H54 (cell line): ENCODE measurements at places on chromosomes 4 and X.
A peak's percentile ranks its signal among the peaks of the same experiment; 100 is the strongest.

DNA sequence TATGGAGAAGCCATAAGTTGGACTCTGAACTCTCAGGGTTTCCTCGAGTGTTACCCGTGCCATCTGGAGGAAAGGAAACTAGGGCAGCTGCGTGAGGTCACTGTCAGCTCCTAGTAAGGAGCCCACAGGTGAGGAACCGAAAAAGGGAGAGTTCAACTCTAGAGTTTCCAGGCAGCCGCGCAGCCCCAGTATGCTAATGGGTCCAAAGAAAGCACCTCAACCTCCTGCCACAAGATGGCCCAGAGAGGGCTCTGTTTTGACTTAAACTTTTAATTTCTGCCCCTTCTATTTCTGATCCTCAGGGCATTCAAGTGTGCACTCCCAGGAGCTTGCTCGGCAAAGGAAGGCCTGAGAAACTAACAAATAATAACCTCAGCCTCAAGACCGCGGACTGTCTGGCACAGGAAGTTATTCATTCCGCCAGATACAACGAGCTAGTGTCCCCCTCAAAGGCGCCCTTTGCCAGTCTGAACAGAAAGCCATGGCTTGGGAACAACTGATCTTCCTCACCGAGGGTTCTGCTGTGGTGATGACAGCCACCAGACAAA, 13.9 kb downstream of the SCARB2 start:
- no peak for DNase-seq

DNA sequence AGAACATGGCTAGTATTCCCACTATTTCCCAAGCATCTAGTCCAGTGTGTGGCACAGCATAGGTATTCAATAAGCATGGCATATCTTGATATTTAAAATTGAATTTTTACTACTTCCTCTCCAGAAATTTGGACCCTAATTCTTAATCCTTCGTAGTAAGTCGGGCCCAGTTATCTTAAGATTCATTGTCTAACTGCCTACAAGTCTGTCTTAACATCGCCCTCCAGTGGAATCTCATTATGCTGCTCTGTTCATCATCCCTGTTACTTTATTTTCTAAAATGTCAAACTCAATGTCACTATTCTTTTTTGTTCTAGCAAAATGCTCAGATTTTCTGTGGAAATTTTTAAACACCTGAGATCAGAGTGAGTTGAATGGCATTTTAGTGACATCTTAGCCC, 606.2 kb downstream of the KLHL13 start:
- DNase-seq = no peak

DNA sequence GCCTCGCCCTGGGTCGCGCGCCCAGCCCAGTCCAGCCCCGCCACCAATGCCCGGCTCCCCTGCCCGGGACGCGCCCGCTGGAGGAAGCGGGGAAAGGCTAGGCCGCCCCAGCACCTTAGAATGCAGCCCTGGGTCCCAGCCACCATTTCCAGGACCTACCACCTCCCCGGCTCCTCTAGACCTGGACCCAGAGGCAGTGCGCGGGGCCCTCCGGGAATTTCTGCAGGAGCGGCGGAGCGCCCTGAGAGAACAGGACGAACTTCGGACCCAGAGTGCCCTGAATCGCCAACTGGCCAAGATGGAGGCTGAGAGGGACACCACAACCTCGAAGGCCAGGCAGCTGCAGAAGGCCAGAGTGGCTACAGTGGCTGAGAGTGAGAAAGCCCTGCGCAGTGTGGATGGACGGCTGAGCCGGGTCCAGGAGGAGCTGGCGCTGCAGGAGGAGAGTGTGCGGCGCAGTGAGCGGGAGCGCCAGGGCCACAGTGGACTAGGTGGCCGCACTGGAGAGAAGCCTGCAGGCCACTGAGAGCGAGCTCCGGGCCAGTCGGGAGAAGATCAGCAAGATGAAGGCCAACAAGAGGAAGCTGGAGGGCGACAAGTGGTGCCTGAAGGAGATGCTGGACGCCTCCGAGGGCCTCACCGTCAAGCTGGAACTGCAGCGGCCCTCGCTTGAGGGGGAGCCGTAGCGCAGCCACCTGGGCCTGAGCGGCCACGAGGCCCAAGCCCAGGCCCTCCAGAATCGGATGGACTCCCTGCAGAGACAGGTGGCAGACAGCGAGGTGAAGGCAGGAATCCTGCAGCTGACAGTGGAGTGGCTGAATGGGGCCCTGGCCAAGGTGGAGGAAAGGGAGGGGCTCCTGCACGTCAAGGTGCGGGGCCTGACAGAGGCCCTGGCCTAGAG, 15.5 kb downstream of the SMIM10L2A start:
- no peak for DNase-seq

DNA sequence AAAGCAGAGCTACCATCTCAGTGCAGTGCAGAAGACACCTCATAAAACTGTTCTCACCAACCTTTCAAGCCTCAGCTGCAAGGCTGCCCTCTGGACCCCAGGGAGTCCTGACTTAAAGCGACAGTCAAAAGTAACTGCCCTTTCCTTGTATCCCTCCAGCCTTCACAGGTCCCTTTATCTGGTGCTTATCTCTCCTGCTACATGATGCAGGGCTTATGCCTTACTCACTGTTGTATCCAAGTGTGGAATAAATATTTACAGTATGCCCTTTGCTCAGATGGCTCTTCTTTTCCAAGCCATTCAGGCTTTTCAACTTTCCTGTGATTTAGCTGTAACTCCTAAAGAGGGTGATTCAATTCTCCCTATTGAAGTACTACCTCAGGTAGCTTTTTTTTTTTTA, 92.6 kb downstream of the KDR start:
- DNase-seq = no peak

DNA sequence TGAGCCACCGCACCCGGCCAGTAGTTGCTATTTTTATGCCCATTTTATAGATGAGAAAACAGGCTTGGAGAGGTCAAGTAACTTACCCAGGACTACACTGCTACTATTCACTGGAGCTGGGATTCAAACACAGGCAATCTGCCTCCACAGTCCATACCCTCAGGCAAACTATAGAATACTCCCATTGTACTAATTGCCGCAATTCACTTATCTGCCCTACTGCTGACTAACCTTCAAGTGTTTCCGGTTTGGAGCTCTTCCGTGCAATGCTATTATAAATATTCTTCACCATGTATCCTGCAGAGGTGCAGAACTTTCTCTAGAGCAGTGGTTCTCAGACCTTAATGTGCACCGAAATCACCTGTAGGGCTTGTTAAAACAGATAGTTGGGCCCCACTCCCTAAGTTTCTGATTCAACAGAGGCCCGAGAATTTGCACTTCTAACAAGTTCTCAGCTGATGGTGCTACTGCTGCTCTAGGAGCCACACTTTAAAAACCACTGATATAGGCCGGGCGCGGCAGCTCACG, 1.9 kb upstream of the G3BP2 start:
- no peak for DNase-seq

DNA sequence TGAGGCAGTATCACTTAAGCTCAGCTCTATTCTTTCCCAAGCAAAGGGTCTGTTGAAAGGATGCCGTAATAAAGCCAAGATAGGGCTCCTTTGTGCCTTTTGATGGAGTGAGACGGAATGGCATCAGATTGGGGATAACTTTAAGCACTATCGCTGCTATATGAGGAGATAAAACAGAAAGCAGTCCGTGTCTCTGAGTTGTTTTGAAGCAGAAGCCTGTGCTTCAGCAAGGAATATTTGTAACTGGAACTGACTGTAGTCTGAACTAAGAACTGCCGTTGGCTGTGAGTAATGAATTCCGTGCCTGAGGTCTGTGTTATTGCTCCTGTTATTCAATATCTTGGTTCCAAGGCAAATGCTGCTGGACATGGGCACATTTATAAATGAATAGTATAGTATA, 297.4 kb downstream of the ANKRD50 start:
- no peak for DNase-seq

GRCh38 chr4:113586072-113586471, 175.5 kb downstream of the CAMK2D start:
- DNase-seq = no peak

- no peak for DNase-seq
These were observed 1.7 kb downstream of the PRAF2 start for GRCh38 chrX:49071877-49072711.

DNA sequence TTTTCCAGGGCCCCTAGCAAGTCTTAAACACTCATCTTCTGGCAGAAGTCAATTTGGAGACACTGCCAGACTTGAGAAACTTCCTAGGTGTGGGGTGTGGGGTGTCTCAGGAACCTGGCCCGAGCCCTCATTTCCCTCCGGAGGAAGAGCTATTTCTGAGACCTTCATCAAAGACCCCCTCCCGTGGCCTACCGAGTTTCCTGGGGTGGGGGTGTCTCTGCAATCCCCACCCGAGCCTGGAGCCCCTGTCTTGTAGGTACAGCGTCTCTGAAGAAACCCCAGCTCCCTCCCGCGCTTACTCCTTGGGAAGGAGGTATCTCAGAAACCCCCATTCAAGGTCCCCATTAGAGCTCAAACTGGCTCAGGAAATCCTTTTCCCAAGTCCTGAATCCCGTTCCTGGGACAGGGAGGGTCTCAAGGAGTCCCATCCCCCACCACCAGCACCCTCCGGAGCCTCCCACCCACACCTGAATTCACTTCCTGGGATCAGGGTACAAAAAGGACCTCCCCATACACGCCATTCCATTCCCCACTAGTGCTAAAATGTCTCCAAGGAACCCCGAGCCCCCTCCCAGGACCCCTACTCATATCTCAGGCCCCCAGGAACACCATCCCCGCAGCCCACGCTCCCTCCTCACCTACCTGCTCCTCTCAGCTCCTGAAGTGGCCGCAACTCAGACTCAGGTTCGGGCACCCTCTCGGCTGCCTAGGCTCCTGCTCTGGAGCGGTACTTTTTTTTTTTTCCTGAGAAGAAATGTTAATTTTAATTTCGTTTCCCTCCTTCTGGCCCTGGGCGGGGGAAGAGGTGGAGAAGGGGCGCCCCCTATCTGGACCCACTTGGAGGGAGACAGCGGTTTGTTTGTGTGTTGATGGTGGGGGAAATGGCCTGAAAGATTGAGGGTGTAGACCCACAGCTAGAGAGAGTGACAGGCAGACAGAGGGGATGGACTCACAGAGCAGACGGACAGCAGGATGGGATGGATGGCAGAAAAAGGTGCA, 1.1 kb downstream of the SLC38A5 start:
- DNase-seq = no peak

DNA sequence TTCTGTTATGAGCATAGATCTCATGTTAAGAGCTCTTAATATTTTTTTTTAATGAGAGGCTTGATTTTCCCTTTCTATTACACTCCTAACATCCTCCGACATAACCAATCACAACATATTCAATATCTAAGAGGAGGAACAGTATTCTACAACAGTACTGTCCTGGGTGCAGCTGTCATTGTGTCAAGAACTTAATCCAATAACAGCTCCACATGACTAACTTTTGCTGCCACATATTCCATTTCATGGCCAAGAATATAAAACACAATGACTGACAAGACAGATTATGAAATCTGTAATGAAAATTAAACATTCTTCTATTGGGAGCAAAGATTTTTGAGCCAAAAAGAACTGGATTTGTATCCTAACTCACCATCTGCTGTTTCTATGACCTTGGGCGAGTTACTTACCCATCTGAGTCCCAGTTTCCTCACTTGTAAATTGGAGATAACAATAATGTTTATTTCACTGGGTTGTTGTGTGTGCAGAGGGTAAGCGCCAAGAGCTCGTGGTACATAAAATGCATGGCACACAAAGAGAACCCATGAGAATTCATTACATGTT, 405.6 kb downstream of the SPRY1 start:
- DNase-seq = no peak

DNA sequence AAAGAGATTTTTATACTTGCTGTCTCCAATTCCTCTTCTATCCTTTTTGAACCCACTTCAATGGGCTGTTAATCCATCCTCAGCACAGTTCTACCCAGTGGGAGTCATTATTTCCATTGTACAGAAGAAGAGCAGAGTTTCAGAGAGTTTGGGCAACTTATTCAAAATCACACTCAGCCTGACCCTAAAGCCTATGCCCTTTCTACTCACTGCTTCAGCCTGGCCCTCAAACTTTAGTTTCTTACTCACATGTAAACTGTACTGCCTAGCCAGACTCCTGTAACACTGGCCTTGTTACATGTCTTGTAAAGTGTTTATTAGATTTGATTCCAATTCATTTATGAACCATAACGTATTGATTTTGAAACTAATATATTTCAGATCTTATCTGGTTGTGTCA, 25.1 kb upstream of the USO1 start:
- no peak for DNase-seq

DNA sequence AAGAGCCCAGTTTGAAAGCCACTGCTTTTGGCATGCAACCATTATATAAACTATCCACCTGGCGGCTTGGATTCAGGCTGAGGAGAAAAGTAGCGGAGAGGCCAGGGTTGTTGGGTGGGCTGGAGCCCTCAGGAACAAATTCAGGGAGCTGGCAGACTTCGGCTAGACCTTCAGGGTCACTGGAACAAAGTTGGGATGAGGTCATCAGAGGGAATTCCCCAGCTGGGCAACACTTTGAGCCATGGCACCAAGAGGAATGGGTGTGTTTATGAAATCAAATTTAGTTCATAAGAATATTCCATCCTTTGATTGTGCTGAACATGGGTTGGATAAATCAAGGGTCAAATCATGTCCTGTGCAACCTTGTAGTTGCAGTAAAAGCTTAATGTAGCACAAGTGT, 22.0 kb downstream of the MTMR1 start:
- DNase-seq = no peak

DNA sequence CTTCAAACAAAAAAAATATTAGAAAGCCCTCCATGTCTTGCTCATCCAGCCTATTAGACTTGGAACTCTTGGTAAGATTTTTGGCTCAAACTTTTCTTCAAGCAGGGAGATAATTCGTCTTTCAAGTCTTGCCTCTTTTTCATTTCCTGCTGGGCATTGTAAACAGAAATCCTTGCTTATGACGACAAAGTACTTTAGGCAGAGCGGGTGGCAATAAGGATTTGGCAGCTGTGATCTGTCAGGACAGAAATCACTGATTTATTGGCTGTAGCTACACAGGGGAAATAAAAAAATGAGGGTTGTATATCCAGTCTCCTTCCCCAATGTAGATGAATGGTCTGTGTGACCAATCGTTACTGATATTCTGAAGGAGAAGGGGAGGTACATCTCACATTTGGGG, 121.6 kb downstream of the SLC4A4 start:
- no peak for DNase-seq

- no peak for DNase-seq
These were observed 211.6 kb downstream of the RCHY1 start for GRCh38 chr4:75302648-75303047.

DNA sequence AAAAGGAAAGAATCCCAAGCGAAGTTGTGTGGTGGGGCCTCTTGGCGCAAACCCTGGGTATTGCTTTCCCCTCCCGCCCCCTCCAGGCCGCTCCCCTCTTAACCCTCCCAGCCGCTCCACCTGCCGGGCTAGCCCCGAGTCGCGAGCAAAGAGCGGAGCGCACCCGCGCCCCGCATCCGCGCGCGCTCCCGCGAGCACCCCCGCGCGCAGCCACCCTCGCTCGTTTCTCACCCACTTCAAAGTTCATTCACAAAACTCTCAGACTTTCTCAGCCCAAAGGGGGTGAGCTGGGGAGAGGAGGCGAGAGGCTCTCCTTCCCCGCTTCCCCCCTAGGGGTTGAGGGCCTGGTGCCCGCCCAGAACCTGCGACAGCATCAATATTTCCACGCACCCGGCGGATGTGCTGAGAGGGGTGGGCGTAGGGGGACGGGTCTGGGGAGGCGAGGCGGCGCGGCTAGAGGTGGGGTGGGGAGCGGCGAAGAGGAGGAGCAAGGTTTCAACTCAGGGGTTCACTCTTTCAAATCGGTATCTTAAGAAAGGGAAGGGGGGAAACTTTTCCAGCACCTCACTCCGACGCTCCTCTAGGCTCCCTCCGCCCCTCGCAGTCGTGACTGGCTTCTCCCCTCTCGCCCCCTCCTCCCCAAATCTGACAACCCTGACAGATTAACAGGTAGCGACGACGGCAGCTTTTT, 1.8 kb downstream of the MAML3 start:
- peak; percentile 33 for DNase-seq
